ENCODE measurements at places on chromosomes 11 and 22.

DNA sequence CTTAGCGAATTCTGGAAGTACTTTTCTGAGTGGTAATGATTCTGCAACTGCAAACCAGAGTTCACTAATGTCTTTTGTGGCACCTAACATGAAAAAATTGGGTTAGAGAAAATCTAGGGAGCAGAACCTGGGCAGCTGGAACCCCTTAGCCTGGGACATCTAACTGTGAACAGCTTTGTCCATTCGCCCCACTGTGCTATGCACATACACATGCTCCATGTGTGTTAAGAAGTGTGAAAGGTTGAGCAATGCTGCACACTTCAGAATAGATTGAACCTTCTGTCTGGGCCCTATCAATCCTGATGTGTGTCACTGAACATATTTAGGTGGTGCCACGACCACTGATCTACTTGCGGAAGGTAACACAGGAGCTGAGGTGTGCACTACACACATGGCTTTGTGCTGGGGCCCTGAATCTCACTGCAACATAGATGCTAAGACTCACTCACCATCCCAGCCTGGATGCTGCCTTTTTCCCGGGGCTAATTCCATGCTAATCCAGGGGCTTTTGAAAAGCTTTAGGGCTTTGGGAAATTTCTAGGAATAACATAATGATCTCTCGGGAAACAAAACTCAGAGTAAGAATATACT, 976.2 kb downstream of the NTM start:
- DNase-seq, result no peak

DNA sequence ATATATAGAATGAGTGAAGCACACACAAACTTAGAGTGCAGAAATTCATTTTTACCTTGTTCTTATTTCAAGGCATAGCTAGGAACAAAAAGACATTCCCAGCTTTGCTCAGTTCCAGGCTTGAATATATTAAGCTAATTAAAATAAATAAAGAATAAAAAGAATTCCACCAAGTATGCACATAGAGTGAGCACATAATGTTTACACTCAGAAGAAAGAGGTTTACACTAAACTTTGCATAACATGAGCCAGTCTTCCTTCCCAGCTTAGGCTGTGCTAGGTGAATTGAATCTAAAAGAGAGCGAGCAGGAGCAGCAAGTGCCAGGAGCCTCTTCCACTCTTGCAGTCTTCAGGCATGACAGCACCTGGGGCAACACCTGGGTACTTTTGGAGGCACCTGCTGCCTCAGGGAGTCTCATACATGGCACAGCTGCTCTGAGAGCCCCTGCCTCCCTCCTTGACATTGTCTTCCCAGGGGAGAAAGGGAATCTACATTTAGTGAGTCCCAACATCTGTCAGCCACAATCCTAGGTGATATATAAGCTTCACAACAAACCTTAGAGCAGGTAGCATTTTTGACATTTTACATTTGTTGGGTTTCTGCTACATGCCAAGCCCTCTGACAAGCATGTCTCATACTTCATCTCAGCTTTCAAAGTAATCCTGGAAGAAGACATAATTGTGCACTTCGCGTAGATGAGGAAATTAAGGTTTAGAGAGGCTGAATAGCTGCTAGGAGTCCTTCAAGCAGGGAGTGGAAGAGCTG, 732.7 kb upstream of the TENM4 start:
- DNase-seq, result no peak

DNA sequence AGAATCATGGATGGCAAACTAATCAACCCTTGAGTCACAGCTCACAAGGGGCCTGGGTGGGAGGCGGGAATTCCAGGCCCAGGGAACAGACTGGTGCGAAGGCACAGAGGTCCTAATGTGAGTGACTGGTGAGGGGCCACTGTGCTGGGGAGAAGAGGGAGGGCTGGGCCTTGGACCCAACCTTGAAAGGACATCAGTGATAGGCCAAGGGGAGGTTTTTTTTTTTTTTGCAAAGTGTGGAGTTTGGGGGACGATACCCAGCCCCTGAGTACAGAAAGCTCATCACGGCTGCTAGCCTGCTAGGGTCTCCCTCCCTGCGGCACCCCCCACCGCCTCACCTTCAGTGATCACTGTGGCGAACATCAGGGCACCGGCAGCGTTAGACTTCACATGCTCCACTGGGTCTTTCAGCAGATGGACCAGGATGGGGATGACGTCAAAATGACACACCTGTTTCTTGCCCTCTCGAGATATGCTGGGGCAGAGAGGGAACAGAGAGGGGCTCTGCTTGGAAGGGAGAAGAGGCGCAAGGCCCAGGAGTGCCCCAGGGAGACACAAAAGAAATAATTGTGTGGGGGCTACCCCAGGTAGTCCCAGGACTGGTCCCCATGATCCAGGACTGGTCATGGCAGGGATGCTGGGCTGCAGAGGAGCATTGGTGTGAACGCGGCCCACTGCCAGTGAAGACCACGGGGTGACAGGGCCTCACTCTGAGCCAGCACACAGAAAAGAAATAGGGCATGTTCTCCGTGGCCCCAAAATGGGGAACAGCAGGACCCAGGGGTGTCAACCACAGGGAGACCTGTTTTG, 8.6 kb upstream of the GNAZ start:
- DNase-seq, result no peak

GRCh38 chr11:65565624-65566453, 4.4 kb upstream of the ZNRD2 start:
- peak; percentile 35 for DNase-seq

GRCh38 chr11:45083544-45084087, 62.8 kb upstream of the PRDM11 start:
- no peak for DNase-seq

- DNase-seq, result no peak
Measured at GRCh38 chr22:30217698-30218560, 28.6 kb downstream of the LIF start.

GRCh38 chr11:64851831-64852351, 7.4 kb upstream of the CDC42BPG start:
- DNase-seq, result no peak

GRCh38 chr22:46693634-46694415, 44.2 kb downstream of the CERK start:
- DNase-seq, result no peak

- no peak for DNase-seq
Measured at GRCh38 chr11:121654259-121654842, 201.6 kb upstream of the SORL1-AS1 start.

DNA sequence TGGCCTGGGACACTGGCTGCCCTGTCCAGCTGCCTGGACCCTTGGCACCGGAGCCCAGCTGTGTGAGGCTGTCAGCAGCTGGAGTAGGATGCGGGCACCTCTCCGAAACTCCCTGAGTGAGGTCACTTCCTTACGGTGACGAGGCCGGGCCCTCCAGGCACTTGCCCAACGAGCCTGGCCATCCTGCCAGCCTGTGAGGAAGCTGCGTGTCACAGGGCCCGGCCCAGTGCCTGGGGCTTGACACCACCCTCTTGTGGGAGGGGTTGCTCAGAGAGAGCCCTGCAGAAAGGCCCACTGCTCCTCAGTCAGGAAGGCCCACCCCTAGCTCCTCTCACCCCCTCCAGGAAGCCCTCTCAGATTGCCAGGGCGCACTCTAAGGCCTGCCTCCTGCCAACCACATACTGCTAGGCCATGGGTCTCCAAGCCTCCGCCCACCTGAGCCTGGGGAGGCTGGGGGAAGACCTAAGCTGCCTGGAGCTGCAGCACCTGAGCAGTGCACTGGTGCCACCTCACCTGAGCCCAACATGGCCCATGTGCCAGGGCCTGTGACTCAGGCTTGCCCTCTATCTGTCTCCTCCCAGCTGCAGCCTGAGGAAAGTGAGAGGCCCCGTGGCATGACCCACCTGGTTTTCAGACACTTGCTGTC, 4.3 kb upstream of the PHLDA2 start:
- peak; percentile 75 for DNase-seq

- DNase-seq, result no peak
Measured at GRCh38 chr11:57158180-57158579, 23.6 kb upstream of the LRRC55 start.

Measured in IMR-90 (cell line).